Activated CD4-positive, alpha-beta memory T cell treated with anti-CD3 and anti-CD28 coated beads for 36 hours (primary cell): ENCODE measurements at places on chromosomes 6 and 20. TPM values are rescaled to one million over a fixed set of nuclear protein-coding genes. Genes with fewer than 3 reads are reported as not detected.

GRCh38 chr6:66429210-66429609 is 722.2 kb upstream of the EYS start:
- no peak for DNase-seq

DNA sequence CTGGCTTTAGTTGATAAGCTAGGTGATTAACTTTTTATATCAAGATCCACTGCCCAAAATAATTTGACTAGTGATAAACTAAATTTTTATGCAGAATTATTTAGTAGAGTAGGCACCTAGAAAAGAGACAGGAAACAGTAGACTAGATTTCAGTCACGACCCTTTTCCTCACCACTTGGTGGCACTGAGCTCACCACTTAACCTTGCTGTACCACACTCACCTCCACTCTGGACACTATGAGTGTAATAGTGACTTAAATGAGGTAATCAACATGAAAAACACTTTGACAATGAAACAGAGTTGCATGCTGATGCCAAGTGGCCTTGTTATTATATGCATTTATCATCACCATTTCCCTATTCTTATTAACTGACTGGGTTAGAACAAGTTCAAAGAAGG is 730.4 kb downstream of the KIF16B start:
- no peak for DNase-seq

DNA sequence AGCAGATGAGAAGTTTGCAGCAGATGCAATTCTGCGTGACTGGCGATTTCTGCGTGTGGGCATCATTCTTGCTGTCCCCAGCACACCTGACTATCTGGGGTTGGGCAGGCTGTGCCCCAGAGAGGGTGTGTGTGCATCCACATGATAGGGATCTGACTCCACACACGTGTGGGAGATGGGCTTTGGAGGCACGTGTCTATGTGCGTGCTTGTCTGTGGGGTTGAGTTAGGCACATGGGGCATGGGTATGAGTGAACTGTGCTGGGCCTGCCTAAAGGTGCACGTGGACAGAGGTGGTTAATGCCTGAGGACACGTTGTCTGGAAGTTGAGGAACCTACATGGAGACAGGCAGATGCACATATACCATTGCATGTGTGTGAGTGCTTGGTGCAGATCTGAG is 50.3 kb downstream of the CD40 start:
- DNase-seq, result no peak

DNA sequence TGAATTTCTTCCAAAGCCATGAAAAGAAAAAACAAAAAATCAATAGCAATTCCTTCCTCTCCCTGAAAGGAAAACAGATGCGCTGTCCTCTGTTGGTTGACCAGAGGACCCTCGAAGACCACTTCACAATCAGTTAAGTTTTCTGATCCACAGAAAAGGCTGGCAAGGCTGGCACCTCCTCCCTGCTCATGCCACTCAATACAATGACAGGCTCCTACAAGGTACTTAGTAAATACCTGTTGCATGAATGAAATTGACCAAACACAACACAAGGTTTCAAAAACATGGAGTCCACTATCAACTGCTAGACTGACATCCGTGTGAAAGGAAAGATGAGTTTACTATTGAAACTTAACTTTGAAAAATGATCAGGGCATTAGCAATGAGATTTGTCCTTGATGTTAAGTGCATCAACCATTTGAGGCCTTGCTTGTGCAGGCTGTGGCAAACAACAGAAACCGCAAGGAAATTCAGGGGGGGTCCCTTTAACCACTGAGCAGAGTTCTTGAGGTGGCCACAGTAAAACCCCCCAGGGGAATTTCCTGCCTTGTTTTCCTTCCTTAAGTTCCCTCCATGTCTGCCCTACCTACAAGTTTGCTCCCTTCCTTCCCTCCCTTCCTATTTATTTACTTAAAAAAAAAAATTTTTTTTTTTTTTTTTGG is 27.9 kb upstream of the RTF2 start:
- peak; percentile 83 for DNase-seq

- DNase-seq, result no peak
Measured at GRCh38 chr6:107750176-107750797, 73.8 kb downstream of the SCML4 start.

DNA sequence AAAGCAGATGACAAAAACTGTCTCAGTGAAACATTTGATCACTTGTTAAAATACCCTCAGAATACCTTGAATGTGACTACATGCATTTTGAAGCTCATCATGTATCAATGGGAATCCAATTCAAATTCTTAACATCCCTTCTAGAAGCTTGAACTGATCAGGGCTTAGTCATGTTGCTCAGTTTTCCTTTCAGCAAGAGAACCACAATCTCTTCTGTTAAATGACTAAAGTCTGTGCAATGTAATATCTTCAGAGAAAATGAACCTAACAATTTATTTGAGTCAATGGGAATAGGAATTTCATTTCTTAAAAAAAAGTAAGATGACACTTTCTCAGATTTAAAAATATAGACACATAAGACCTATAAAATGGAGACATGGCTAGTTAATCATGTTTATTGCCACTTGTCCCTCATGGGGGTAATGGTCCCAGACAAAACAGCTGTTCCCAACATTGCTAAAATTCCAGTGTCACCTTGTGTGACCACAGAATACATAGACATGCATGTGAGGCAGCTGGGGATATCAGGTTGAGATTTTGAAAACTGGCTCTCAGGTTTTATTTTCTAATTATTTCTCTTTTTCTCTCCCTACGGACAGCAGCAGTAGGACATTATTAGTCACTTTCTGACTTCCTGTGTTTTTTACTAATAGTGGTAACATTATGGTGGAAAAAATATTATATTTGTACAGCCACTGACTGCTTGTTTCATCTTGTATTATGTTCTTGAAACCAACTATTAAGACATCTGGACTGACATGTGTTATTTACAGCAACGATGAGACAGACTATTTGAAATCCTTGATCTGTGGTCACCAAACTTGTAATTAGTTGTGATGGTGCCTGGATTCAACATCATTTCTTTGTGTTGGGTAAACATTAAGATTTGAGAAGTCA is 192.5 kb downstream of the COL9A1 start:
- DNase-seq, result no peak

The MACROD2 gene
- total RNA-seq, result not detected

The OR2H2 gene
- total RNA-seq, result not detected

The GPRC6A gene
- total RNA-seq, result not detected
